Activated CD4-positive, alpha-beta T cell treated with anti-CD3 and anti-CD28 coated beads, Interleukin-2, amount 50 U/mL, for 1 hour (primary cell): ENCODE measurements at places on chromosomes 1 and 21.

DNA sequence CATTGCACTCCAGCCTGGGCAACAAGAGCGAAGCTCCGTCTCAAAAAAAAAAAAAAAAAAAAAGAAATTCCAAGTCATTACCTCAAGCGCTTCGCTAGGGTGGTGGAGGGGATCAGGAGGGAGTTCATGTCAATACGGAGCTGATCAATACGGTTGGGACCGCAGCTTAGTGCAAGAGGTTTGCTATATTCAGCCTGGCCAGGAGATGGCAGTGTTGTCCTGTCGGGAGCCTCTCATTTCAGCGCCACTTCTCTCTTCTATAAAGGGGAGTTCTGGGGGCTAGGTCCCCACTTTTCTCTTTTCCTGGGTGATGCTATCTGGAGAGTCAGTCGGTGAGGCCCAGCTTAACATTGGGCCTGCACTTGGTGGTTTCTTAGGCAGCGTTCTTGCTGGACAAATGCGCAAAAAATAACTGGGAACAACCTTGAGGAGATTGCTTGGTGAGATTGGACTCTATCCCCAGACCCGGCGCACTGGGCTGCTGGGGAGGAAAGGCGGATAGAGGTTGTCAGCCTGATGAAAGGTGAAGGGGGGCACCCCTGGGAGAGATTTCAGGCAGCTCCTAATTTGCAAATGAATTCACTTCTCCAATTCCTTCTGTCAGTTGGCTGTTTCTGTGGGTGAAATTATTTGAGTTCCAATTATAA is 40.4 kb downstream of the KIAA0040 start:
- DNase-seq: peak; percentile 73

GRCh38 chr1:14487671-14488070 is 110.8 kb upstream of the KAZN start:
- DNase-seq: no peak

GRCh38 chr1:197994907-197995407 is 77.8 kb downstream of the LHX9 start:
- no peak for DNase-seq

DNA sequence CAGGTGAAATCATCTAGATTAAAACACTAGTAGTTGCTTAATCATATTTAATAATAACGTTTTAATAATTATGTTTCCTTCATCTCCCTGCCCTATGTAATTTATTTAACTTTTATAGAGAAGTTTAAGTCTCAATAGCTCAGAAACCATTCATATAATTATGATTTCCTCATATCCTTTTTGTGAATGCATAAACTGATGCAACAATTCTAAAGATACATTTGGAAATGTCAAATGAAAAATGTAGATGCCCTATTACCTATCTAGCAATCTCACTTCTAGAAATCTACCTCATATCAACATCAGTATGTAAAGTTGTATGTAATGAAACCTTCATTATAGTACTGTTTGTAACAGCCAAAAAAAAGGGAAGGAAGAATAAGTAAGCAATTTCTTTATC is 10.5 kb downstream of the DRAM2 start:
- no peak for DNase-seq

GRCh38 chr1:224874775-224875174 is 54.7 kb upstream of the DNAH14 start:
- no peak for DNase-seq

GRCh38 chr1:33578557-33579448 is 106.4 kb downstream of the ZSCAN20 start:
- DNase-seq: no peak

DNA sequence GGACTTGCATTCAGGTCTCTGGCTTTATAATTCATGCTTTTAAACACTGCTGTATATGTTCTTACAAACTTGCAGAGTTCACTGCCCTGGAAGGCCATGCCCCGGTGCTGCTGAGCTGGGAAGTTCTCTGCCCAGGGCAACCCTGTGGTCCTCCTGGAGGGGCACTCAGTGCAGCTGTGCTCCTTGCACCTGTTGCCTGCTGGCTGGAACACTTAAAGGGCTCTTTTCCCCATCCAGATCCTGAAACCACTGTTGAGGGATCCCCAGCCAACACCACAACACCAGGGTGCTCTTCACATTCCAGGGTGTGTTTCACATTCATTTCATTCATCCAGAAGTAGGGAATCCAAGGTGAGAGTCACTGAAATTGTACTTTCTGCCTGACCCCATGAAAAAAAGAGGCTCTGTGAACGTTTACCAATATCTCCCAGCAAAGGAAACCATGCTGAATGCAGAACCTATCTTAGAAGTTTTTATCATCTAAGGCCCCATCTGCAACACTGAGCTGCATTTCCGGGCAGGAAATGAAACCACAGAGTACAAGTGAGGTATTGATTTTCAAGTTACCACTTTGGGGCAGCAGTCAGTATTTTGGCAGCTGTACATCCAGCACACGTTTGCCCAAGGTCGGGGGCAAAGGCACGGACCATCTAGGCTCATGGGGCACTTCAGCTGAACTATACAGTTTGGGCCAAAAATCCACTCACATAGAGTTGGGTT is 16.4 kb upstream of the KIAA0040 start:
- DNase-seq: peak; percentile 38

- DNase-seq: no peak
Measured at GRCh38 chr1:30406996-30407864, 316.2 kb downstream of the MATN1 start.

- no peak for DNase-seq
Measured at GRCh38 chr1:197738927-197739326, 36.4 kb downstream of the DENND1B start.

DNA sequence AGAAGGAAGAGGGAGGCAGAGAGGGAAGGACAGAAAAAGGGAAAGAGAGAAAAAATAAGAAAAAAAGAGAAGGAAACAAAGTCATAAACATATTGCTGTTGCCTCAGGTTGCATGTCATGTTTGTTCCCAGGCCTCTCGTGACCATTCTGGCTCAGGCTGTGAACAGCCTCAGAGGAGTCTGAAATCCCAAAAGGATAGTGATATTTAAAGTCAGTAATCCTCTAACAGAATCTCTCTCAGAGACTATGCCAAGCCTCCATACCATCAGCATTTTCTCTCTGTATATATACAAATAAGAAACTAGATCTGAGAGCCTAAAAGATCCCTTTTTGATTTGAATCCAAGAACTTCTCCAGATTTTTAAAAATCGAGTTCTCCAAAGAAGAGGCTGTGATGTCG is 35.2 kb downstream of the GORAB start:
- no peak for DNase-seq

DNA sequence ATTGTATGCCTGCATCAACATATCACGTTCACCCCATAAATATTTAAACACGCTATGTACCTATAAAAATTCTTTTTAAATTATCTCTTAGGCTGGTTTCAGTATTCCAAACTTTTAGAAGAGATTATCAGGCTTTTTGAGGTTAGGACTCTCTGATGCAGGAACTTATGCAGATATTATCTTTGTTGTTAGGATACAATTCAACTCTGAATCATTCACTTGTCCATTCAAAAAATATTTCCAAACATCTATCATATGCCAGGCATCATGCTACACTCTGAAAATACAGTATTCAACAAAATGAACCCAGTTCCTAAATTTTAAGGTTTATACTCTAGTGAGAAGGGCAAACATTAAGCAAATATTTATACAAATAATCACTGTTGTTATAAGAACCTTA is 40.5 kb downstream of the ASH1L start:
- DNase-seq: no peak

GRCh38 chr1:206823727-206824126 is 41.7 kb upstream of the IL20 start:
- DNase-seq: no peak

- DNase-seq: peak; percentile 70
Measured at GRCh38 chr1:923131-923990, at the start of gene SAMD11. Gene SAMD11 (plus strand): TSS chr1:923923. CDS start chr1:924432, 509 bp downstream.

GRCh38 chr1:119873135-119874015 is 22.9 kb downstream of the ADAM30 start:
- DNase-seq: no peak
